ENCODE measurements at places on chromosomes 11 and 22.
A peak's percentile ranks its signal among the peaks of the same experiment; 100 is the strongest.

DNA sequence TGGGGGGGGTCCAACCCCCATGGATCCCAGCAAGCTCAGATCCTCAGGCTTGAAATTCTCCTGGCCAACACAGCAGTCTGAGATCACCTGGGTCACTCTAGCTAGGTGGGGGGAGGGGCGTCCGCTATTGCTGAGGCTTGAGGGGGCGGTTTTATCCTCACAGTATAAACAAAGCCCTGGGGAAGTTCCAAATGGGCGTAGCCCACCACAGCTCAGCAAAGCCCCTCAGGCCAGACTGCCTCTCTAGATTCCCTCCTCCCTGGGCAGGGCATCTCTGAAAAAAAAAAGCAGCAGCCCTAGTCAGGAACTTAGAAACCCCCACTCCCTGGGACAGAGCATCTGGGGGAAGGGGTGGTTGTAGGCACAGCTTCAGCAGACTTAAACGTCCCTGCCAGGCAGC is 16.7 kb downstream of the TRPC6 start:
- DNase-seq = no peak

DNA sequence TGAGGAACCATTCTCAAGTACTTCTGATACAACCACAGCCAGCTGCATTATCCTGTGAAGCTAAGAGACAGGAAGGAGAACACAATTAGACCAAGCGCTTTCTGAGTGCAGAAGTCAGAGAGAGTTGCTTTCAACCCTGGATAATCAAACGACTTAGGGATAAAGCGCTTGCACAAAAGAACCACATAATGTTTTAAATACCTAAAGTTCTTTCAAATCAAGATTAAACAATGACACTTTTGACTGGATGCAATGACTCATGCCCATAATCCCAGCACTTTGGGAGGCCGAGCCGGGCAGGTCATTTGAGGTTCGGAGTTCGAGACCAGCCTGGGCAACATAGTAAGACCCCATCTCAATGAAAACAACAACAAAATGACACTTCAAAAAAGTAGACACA is 145.1 kb downstream of the SWAP70 start:
- no peak for DNase-seq

DNA sequence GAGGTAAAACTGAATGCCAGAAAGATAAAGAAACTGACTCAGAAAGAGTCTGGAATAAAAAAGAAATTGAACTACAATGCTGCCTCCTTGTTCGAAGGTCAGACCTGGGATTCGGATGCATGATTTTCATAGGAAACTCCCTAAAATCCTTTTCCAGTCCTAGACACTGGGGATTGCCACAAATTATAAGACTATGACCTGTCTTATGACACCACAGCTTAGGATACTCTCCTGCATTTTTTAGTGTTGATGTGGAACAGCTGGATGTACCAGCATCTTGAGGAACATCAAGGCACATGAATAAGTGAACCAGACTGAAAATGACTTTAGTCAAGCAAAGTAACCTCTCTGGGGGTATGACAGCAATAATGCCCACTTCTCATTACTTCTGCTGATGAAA is 9.0 kb downstream of the KIRREL3 start:
- no peak for DNase-seq

DNA sequence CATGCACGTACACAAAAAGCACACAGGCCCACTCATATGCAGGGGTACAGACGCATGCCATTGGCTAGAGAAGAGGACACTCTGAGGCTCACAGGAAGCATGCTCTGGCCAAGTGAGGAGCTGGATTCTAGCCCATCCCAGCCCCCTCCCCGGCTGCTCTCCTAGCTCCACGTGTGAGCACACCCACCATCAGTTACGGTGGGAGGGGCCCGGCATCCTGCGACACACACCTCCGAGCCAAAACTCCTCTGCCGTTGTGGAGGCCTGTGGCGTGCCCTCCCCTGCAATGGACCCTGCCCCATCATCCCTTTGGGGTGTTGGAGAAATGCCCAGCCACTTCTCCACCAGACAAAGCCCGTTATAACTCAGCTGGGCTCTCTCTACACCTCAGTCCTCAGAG is 15.1 kb upstream of the IGSF9B start:
- no peak for DNase-seq

DNA sequence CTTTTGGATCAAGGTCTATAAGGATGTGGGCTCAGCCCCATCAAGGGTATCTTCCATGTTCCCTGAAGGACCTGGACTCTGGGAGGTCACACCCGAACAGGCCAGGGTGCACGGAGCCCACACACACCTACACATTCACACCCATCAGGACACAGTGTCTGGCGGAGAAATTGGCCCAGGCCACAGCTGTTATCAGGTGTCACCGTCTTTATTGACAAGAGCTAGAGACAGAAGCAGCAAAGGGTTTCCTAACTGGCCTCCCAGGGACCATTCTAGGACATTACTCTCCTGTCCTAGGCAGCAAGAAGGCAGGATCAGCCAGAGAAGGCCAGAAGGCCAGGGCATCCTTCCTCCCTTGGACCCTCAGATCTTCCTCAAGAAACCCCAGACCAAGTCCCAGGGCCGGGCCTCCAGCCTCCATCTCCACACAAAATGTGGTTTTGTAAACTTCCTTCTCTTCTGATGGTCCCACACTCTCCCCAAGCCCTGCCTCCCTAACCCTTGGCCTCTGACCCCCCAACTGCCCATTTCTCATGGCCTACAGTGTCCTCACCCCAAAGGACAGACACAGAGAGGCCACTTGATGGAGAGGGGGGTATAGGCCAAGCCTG is 8.1 kb downstream of the SSTR3 start:
- DNase-seq = no peak

DNA sequence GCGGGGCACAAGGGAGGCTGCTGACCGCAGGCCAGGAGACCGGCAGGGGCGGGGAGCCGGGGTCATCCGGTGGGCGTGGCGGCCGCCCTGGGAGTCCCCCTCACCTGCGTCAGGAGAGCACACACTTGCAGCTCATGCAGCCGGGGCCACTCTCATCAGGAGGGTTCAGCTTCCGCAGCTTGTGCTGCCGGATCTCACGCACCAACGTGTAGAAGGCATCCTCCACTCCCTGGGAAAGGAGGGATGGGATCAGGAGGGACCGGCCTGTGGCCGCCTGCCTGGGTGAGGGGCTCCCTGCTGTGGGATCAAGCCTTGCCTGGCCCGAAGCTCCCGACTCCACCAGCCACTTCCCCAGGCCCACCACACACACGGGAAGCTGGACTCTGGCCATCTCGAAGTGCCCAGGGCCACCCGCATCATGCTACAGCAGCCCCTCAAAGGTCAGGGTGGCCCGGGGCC is 2.8 kb downstream of the HRAS start:
- DNase-seq = no peak

DNA sequence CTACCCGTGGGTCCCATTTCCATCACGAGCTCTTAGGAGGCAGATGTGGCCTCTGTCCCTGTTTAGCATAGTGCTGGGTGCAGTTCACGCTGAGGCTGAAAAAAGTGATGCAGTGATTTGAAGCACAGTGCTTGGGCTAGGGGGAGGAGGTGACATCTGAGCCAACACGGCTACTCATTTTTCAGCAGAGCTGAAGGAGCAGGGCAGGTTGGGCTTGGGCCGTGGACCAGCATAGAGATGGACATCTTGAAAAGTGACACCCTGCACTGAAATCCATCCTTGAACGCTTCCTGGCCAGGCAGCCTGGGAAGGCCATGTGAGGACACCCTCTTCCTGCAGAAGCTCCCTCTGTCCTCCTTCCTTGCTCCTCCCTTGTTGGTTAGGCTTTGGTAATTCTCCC is 66.4 kb downstream of the ADAMTS15 start:
- DNase-seq = no peak

GRCh38 chr11:131662993-131663392 is 292.6 kb downstream of the NTM start:
- DNase-seq = no peak

DNA sequence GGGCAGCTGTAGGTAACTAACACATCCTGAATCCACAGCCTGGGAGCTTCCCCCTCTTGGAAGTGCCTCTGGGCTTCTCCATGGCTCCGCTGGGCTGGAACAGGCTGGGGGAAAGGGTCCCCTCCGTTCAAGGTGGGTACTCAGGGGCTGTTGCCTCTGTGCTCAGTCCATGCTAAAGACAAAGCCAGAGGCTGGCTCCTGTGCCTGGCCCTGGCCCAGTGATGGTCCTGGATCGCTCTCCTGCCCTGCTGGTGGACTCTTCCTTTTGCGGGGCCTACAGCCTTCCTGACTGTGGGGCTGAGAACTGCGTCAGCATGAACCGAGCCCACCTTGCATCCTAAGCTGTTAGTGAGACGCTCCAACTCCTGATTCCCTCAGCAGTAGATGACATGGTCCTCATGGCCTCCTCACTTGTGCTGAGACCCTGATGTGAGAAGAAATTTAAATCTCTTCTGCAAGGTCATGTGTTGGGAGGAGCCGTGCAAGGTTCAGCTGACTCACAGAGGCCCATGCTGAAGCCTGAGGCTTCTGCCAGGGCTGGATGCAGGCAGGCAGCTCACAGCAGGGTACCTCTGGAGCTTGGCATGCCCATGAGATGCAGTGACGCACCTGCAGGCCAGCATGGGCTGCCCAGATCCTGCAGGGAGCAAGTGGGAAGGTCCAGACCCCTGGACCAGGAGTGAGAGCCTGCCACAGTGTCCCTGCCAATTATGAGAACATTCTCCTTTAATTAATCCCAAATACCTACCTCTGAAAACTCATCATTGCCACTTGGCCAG is 1285.5 kb downstream of the TBC1D22A start:
- no peak for DNase-seq

DNA sequence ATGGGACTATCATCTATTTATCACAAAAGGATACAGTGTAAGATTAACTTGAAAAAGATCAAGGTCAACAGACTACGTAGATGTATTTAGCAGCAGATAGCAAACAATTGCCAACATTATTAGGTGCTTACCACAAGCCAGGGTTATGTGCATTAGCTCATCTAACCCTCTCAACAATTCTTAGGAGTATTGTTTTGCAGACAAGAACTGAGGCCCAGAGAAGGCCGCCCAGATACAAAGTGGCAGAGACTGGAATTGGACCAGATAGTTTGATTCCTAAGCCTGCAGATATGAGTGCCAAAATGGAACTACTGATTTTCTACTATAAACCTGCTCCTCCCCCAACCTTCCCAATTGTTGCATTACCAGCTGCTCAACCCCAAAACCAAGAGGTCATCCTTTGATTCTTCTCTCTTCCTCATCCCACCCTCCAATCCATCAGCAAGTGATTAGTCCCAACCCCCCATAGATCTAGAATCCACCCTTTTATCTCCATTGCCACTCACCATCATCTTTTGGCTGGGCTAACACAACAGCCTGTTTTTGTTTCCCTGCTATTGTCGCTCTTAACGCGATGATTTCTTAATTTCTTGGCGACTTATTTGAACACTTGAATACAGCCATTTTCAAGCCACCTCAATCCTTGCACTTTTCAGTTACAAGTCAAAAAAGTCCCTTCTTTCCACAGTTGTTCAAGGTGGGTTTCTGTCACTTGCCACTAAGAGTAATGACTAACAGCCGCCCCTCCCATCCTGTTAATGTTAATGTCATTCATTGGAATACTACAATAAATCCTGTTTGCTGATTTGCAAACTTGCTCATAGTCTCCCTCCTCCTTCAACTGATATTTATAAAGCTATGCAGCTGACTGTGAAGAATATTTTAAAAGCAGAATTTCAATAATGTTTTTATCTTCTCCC is 2.7 kb downstream of the TMEM123 start:
- no peak for DNase-seq

GRCh38 chr11:68047437-68048290 is 8.8 kb downstream of the TCIRG1 start:
- no peak for DNase-seq

DNA sequence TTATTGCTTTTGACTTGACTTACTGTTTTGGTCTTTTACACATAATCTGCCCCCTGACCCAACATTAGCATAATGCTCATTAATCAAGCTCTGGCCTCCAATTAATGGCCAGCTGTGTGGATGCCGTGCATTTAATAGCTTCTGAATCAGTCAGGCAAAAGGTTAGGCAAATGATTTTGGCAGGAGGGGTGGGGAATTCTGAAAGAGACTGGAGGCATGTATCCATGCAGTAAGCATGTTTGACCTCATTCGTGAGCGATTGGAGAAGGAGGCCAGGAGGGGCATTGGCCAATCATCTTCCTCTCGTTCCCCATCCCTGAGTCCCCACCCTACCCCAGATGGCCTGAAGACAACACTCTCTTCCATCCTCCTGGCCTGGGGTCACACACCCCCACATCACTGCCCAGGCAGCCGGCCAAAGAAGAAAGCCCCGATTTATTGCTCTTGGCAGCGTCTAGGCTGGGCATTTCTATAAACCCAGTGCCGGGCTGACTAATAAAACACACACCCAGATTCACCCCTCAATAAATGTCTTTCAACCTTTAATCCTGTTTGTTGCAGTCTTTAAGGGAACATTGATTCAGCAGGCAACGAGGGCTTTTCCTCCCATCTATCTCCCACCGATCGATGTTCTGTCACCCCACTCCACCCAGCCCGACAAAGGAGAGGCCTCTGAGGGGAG is 150.0 kb downstream of the OPCML start:
- DNase-seq = no peak

- DNase-seq = no peak
These were observed 25.4 kb downstream of the NEU3 start for GRCh38 chr11:75014129-75014528.

DNA sequence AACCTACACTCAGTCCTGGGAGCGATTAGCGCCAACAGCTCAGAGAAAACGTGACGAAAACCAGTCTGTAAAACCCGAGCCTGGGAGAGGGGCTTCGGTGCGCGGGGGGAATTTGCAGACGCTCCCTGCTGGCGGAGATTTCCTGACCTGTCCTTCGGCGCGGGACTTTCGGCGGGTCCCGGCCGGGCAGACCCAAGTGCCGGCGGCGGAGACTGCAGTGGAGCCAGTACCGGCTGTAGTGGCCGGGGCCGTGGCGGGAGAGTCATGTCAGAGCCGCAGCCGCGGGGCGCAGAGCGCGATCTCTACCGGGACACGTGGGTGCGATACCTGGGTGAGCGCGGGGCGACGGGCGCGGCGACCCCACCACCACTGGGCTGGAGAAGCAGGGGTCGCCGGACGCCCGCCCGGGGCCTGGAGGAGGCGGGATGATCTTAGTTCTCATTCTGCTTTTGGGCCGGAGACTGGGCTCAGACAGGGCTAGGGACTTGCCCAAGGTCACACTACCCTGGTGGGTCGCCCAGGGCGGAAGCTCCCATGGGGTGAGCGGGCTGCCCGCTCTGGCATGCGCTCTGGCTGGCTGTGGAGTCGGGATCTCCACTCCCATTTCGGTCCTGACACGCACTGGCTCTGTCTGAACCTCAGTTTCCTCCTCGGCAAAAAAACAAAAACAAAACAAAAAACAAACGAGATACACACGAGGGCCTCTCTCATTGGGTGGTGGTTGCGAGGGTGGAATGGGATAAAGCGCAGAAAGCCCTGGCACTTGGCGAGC is at the start of gene MTFP1:
TSS of gene MTFP1 (plus strand) at position 153 of the 772 bp plus-strand sequence. CDS start at position 265, 112 bp downstream.
- DNase-seq = peak; percentile 48

DNA sequence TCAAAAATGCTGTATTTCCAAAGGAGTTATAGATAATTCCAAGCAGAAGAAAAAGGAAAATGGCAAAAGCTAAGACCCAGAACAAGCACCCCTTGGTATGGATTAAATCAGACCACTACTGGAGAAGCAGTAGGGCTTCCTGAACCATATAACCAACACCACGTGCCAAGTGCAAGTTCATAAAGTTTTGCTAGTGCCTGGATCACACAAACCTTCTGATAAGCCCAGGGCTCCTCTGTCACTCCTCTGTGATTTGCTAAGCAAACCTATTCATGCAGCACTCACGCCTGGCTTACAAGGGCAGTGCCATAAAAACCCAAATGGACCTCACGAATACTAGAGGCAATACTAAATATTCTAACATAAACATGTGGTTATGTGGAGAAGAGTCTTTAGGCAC is 13.3 kb downstream of the LARGE1 start:
- no peak for DNase-seq

GRCh38 chr11:116958246-116958645 is 120.8 kb upstream of the APOA1 start:
- DNase-seq = no peak

- DNase-seq = no peak
These were observed 110.6 kb upstream of the BID start for GRCh38 chr22:17884893-17885292.
